ENCODE measurements at places on chromosomes 11 and 22.
A peak's percentile ranks its signal among the peaks of the same experiment; 100 is the strongest.

DNA sequence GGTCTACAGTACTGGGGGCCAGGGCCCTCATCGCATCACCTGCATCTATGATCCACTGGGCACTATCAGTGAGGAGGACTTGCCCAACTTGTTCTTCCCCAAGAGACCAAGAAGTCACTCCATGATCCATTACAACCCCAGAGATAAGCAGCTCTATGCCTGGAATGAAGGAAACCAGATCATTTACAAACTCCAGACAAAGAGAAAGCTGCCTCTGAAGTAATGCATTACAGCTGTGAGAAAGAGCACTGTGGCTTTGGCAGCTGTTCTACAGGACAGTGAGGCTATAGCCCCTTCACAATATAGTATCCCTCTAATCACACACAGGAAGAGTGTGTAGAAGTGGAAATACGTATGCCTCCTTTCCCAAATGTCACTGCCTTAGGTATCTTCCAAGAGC, 3.8 kb upstream of the PPFIBP2 start:
- DNase-seq: no peak

DNA sequence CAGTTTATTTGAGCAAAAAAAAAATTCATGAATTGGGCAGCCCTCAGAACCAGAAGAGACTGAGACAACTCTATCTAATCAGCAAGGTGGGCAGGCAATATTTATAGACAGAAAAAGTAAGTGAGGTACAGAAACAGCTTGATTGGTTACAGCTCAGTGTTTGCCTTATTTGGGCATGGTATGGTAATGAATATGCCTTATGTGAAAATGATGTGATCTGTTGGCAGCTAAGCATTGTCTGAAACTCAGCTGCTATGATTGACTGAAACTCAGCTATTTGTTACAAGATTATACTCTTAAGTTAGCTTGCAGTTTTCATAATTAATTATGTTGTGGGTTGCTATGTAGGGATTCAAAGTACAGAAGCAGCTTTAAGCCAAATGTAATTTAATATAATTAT, 127.6 kb downstream of the CNTN5 start:
- no peak for DNase-seq

- DNase-seq: no peak
Observed at GRCh38 chr11:94708176-94708575, 60.0 kb upstream of the AMOTL1 start.

DNA sequence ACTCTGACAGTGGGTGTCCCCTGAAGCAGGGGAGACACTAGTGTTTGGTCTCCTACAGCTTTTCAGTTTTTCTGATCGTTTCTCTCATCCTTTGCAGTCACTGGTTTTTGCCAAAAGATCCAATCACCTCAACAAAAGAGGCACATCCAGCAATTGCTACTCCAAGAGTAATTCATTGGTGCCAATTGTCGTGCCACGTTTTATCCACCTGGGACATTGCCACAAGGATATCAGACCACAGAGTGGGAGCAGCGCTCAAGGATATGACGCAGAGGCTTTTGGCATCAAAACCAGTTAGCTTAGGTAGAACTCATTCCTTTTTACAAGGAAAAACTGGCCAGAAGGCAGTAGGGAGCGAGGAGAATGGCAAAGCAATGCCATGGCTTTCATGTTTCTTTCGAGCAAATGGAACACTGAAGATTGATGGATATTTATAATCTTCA, 40.9 kb upstream of the BLID start:
- peak; percentile 54 for DNase-seq

DNA sequence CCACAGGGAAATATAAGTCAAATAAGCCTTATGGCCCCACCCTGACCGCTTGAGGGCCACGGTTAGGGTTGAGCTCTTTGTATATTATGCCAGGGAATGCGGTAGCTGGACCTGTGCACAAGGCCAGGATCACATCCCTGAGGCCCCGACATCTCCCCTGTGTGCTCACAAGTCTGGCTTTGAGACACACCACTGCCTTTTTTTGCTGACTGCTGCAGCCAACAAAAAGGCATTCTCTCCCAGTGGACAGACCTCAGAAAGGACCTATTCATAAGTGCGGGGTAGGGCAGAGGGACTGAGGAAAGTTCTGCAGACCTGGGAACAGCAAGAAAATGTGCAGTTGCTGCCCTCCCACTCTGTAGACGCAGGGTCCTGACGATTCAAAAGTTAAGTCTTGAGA, 3.4 kb upstream of the SIDT2 start:
- DNase-seq: no peak

- DNase-seq: no peak
Observed at GRCh38 chr11:32030875-32031503, 59.9 kb upstream of the RCN1 start.

- no peak for DNase-seq
Observed at GRCh38 chr11:93285430-93285829, 45.1 kb upstream of the DEUP1 start.

GRCh38 chr11:130650456-130651030, 202.1 kb downstream of the ADAMTS15 start:
- DNase-seq: no peak

- no peak for DNase-seq
Observed at GRCh38 chr11:117080370-117080769, 17.9 kb downstream of the SIK3 start.

- DNase-seq: no peak
Observed at GRCh38 chr11:57144075-57144474, 37.7 kb upstream of the LRRC55 start.

DNA sequence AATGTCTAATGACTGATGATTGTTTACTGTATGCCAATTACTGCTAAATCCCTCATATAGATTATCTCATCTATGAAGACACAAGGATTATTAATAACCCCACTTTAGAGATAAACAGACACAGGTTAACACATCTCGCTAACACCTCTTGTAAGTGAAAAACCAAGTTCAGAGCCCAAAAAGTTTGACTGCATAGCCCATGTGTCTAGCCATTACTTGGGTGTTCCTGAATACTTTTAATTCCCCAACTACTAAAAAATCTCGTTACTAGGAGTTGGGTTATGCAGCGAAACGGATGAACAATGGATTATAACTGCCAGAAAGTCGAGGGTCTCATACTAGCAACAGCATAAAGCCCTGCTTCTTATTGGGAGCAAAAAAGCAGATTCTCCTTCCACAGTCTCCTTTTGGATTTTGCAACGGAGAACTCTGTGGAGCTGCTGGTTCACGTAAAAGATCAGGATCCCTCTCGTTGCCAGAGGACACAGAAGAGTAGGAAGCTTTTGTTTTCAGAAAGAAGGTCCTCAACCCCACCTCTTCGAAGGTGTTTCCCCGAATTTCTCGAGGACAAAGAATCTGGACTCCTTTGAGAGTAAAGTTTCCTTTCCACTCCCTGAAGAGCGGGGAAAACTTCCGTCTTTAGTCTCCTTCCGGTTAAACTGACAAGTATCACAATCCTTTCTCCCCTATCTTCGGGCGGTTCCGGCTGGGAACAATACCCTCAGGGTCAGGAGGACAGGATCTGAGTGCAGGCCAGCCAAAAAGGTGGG, 979 bp downstream of the ZBED5 start:
- DNase-seq: peak; percentile 56

DNA sequence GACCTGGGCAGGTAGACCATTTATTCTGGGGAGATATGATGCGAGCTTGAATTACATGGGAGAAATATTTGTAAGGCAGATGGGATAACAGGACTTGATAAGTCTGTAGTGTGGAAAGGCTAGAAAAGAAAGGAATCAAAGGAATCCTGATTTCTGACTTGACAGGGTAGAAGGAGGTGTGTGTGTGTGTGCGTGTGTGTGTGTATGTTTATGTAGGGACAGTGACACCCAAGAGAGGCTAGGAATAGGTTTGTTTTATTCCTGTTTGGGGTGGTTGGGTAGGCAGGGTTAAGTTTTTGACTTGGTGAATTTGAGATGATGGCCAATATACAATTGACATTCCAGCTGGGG, 390 bp upstream of the HTATIP2 start:
- no peak for DNase-seq

DNA sequence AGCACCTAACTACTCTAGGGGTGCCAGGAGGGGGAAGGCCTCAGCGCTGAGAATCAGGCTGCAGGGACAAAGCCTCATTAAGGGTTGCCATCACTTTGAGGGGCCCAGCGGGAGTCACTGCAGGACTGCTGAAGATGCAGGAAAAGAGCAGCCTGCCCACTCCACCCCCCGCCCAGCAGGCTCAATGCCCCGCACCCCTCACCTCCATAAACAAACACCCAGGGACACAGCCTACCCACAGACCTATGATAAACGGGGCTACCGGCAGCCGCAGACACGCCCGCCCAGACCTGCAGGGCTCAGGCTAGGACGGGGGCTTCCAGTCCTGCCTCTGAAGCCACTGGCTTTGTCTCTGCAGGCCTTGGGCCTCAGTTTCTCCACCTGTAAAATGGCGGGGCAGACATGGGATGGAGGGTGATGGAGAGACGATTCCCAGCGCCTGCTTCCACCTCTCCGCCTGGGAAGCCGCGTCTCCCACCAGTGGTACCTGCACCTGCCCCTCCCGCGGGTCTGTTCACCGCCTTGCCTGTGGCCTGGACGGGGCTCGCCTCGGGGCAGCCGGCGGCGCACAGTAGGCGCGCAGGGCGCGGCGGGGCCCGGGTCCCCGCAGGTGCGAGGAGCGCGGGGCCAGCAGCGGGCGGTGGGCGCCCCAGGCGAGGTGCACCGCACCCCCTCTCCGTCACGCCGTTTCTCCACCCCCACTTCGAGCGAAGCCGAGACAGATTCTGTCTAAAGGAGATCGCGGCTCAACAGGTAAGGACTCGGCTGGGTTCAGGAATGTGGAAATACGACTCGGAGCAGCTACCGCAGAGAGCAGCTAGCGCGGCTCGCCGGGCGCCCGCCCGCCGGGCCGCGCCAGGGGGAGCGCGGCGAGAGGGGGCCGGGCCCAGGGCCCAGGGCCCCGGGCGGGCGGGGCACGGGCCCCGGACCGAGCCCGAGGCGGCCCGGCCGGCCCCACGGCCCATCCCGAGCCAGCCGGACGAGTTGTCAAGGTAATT, 1.5 kb downstream of the WNT7B start:
- DNase-seq: no peak

DNA sequence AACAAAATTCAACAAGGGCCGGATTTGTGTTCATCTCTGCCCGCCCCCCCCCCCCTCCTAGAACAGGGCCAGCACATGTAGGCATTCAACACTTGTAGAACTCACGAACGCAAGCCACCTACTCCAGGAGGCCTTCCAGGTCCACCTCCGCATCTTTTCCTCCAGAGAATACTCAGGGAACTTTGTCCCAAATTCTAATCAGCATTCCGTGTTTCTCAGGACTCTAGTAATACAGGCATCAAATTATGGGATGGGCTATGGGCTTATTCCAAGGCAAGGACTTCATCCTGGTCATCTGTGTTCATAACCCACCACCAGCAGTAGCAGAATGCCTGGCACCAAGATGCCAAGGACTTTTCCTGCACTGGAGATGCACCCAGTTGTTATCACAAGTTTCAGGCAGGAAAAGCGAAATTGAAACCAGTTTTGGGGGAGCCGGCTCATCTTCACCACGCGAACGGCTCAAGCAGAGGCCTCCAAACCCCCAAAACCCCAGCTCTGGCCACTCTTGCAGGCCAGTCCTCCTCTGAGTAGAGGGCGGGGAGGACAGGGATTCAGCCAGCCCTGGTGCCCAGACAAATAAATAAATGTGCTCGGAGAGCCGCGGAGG, 462 bp downstream of the UBE2L6 start:
- DNase-seq: no peak

GRCh38 chr11:29051935-29052334, 943.7 kb downstream of the METTL15 start:
- no peak for DNase-seq

- DNase-seq: no peak
Observed at GRCh38 chr11:117442049-117442868, 114.6 kb downstream of the CEP164 start.

GRCh38 chr11:43685440-43685839, 4.9 kb downstream of the HSD17B12 start:
- DNase-seq: no peak

- no peak for DNase-seq
Observed at GRCh38 chr11:122808478-122808869, 29.8 kb upstream of the CRTAM start.

- peak; percentile 5 for DNase-seq
Observed at GRCh38 chr22:39723899-39724351, 153.4 kb downstream of the CACNA1I start.

DNA sequence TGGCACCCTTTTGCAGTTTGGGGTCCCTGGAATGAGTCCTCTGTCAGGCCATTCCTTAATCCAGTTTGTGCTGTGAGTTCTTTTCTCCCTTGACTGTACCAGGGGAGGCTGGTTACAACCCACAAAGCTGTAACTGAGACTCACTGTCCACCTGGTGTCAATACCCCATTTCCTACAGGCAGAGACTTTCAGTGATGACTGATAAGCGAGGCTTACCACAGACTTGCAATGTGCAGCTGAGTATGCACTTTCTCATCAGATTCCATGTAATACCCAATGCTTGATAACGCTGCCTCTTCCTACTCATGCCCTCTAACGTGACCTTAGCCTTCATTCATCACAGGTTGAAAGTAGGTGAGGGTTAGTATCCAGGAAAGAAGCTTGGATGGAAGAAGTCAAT, 120.1 kb downstream of the INSC start:
- no peak for DNase-seq

DNA sequence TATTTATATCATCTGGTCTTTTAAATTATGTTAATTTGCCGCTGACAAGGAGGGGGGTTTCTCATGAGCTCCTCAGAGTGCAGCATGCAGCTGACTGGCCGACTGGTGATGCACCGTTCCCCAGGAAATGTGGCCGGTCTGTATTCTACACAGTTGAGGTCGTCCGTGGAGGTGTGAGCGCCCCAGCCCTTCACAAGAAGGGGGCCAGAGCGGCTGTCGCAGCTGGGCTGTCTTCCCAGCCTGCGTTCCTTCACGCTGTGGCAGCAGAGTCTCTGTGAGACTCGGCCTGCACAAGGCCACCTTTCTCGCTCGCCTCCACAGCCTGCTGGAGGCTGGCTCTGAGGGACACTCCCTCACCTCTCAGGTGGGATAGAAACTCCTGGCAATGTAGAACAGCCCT, 43.2 kb downstream of the AP2A2 start:
- no peak for DNase-seq

DNA sequence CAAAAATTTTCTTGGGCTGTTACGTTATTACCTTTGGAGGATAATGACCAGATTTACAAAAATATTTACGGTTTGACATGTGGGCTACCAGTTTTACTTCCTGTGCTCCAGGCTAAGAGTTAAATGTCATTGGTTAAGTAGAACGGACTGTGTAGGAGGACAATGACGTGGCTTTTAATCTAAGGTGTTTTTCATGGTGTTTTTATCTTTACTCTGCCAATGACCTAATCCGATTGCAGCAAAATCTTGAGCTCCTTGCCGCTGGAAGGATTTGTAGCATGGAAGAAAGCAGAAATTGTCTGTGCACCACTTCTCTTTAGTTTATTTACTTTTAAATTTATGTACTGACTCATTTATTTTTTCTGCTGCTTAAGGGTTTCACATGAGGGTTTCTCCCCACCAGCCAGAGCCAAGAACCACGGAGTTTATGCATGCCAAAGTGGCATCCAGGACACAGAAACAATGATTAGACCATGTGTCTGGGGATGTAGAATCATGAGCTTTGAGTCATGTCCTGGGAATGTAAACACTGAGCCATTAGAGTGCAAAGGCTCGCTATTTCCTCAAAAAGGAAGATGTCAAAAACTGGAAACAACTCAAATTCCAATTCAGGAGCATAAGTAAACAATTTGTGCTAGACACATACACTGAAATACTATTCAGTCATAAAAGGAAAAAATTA, 1.9 kb upstream of the CARD16 start:
- peak; percentile 98 for DNase-seq

GRCh38 chr11:292211-293121, 3.5 kb downstream of the PGGHG start:
- DNase-seq: no peak

GRCh38 chr11:64094463-64095260, 58.9 kb downstream of the FLRT1 start:
- DNase-seq: peak; percentile 84

GRCh38 chr11:45262900-45263299, 23.2 kb downstream of the SYT13 start:
- no peak for DNase-seq
